ENCODE measurements at places on chromosomes 1 and 21. TPM values are rescaled to one million over a fixed set of nuclear protein-coding genes. Genes with fewer than 3 reads are reported as not detected.

TNNI3K gene
- total RNA-seq, result not detected

KCNT2 gene
- total RNA-seq, result not detected

TTF2 gene
- 96.6 TPM for total RNA-seq

S100A7A gene
- not detected for total RNA-seq

KIRREL1 gene
- 0.08 TPM for total RNA-seq

ARHGAP29 gene
- total RNA-seq, result not detected

C1QTNF12 gene
- 0.96 TPM for total RNA-seq

NTRK1 gene
- 3.5 TPM for total RNA-seq

TMPRSS15 gene
- not detected for total RNA-seq

KLF17 gene
- total RNA-seq, result not detected

Data from activated CD8-positive, alpha-beta memory T cell treated with anti-CD3 and anti-CD28 coated beads for 36 hours (primary cell).